ENCODE measurements at places on chromosomes 7 and 10.

- DNase-seq = no peak
These were observed 2.6 kb downstream of the ABI1 start for GRCh38 chr10:26857991-26858706.

GRCh38 chr7:113431406-113431805 is 313.1 kb upstream of the SMIM30 start:
- DNase-seq = no peak

- DNase-seq = no peak
These were observed 51.4 kb upstream of the NPS start for GRCh38 chr10:127497685-127498084.

GRCh38 chr7:123472327-123472726 is 62.1 kb downstream of the IQUB start:
- DNase-seq = no peak

DNA sequence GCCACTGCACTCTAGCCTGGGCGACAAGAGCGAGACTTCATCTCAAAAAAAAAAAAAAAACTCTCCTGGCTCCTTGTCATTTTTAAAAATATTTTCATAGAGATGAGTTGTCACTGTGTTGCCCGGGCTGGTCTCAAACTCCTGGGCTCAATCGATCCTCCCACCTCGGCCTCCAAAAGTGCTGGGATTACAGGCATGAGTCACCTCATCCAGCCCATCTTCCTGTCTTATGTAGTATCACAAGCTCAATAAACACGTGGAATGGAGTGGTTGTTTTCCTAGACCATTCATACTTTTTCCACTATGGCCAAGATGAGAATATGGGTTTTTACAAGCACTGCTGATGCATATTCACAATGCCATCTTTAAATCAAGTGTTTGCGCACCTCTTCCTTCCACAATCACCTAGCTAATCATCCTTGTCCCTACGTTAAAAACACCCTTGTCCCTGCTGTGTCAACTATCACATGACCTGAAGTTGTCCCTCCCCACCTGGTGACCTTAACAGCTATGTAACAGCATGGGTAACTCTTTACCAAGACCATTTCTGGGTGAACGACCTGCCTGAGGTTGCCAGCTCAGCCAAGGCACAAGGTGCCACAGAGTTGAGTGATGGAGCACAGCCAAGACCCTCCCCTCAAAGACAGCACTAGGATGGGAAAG is 21.3 kb downstream of the DLG5 start:
- no peak for DNase-seq

GRCh38 chr7:94059746-94060145 is 55.6 kb upstream of the BET1 start:
- DNase-seq = no peak

- no peak for DNase-seq
These were observed 5.5 kb downstream of the ZNF775 start for GRCh38 chr7:150384406-150385301.

DNA sequence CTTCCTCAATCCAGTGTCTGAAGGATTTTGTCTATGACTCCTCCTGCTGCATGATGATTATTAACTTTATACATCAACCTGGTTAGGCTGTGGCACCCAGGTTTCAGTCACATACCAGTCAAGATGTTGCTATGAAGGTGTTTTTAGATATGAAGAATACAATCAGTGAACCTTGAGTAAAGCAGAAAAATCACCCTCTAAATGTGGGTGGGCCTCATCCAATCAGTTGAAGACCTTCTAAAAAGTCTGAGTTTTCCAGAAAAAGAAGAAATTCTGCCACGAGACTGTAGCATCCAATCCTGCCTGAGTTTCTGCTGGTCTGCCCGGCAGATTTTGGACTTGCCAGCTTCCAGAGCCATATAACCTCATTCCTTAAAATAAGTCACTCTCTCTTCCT is 126.1 kb upstream of the FRMD4A start:
- no peak for DNase-seq

- no peak for DNase-seq
These were observed 46.2 kb downstream of the CPVL start for GRCh38 chr7:29099896-29100847.

GRCh38 chr7:2110610-2111396 is 121.9 kb downstream of the MAD1L1 start:
- no peak for DNase-seq

DNA sequence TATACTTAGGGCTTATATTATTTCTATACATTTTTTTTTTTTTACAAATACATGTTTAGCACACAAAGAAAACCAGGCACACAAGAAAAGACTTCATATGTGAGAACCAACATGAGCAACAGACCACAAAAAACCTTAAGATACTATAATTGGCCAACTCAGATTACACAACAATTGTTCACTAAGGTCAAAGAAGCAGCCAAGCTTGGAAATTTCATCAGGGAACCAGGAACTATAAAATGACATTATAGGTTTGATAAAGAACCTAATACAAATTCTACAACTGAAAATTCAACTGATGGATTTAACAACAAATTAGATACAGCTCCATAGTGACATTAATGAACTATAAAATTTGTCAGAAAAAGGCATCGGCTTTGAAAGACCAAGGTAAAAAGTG is 4.4 kb upstream of the LUC7L2 start:
- no peak for DNase-seq

- no peak for DNase-seq
These were observed 2.9 kb upstream of the TRIM8 start for GRCh38 chr10:102641402-102641801.

DNA sequence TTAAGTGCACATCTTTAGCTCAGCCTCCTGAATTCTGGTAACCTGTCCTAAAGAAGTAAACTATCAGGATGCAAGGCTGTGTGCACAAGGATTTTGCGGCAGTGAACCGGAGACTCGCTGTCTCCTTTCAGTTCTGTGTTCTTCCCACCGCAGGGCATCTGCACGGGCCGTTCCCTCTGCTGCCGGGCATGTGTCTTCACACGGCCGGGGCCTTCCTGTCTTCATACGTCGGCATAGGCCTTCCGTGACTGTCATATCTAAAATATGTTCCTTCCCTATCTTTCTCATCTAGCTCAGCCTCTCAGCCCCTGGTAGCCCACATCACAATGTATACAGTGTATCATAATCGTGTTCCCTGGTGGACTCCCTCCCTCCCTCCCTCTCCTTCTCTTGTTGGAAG is 16.4 kb downstream of the PALD1 start:
- DNase-seq = no peak

GRCh38 chr7:77416621-77417371 is 647 bp upstream of the GSAP start:
- no peak for DNase-seq

DNA sequence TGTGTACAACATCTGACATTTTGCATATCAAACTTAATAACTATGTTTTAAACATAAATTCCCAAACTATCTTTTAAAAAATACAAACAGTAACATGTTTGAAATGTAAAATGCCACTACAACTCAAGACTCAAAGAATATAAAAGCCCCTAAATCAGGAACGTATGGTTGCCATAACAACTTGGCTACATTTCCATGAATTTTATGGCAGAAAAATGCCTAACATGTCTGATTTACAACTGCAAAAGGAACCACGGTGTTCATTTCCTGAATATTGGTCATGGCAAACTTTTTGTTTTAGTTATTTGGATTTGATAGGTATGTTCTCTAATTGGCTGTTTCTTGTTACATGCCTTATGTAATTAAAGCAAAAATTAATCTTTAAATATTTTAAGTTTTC is 2.0 kb downstream of the SOSTDC1 start:
- DNase-seq = no peak

GRCh38 chr7:229184-229964 is 37.0 kb downstream of the FAM20C start:
- no peak for DNase-seq

GRCh38 chr7:134710511-134710853 is 63.8 kb downstream of the BPGM start:
- no peak for DNase-seq

DNA sequence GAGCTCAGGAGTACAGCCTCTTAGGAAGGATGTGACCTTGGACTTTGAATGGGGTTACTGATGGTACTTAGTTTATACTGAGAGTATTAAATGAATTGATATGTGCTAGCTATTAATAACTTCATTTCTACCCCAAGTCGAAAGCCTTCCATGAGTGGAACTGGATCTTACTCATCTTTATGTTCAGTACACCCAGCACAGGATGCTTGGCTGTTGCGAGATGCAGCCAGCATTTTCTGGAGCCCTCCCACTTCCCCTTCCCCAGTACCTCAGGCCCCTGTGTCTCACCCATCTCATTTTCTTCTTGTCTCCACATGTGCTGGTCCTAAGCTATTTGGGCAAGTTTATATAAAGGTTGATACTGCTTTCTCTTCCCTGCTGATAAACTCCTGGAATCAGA is 7.2 kb downstream of the UPP1 start:
- DNase-seq = no peak

DNA sequence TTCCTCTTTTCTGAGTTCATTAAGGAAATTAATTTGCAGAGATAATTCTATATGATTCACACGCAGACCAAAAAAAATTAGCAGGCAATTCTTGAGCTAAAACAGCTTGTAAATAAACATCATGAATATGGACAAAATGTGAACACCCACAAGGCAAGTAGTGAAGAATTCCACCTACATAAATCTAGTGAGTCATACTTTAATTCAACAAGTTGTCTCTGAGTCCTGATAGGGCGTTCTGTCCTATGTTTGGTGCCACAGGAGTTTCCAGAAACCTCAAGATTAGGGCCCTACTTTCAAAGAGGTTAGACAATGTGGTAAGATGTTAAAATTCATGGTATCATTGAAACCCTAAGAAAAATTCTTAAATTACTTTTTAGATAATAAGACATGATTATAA is 122.3 kb downstream of the SGMS1 start:
- no peak for DNase-seq

- DNase-seq = no peak
These were observed 34.0 kb downstream of the MAD1L1 start for GRCh38 chr7:2198760-2199159.

DNA sequence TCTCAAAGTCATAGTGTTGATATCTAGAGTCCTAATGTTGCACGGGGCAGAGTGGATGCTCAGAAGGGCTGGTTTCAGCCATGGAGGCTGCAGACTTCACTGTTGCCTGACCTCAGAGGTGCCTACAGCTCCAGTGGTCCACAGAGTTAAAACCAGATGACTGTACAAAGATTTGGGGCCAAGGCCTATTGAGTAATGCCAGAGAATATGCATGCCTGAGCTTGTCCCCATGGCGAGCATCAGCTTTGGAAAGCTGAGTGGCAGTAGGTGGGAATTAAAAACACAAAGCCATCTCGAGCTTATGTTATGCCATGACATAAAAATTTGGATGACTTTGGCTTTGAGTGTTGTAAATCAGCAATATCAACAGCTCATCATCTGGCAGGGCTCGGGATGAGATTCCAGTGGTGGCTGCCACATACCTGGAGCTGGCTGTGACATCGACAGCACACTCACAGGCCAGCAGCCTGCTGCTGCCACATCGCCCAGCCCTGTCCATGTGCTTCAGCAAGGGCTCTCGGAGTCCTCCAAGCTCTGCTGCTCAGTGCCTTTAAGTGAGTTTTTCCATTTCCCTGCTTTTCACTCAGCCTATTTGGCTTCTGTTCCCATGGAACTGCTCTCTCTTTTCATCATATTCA is 379.6 kb downstream of the TNS3 start:
- no peak for DNase-seq

DNA sequence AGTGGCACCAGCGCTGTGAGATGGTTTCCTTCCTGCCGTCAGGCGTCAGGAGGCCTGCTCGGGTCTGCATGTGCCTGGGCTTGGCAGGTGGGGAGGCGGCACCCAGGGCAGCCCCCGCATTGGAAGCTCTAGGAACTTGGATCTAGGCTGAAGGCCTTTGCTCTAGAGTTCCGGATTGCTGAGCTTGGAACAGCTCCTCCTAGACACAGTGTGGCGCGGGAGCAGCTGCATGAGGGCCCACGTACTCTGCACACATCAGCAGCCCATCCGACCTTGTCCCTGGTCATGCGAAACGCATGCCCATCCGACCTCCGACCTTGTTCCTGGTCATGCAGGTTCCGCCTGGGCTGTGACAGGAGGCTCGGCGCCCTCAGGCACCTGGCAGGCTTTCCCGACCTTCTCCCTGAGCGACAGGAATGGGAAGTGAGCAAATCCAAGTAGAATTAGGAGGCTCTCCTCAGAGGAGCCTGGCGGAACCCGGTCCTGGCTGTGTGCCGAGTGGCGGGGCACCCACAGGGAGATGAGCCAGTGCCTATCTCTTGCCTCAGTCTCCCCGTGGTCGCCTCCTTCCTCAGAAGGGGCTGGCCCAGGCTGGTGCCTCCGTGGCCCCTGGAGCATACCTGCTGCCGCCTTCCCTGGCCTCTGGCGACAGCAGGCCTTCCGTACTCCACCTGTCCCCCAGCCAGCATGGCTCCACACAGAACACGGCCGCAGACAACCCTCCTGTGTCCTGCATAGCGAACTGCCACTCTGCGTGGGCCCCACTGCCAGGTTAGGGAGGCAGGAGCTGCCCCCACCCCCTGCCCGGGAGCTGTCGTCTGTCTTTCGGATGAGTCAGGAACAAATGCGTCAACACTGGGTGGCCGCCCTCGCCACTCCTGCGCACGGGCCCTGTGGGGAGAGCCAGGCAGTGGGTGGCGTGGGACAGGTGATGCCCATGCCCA is 12.0 kb downstream of the GET4 start:
- DNase-seq = no peak

DNA sequence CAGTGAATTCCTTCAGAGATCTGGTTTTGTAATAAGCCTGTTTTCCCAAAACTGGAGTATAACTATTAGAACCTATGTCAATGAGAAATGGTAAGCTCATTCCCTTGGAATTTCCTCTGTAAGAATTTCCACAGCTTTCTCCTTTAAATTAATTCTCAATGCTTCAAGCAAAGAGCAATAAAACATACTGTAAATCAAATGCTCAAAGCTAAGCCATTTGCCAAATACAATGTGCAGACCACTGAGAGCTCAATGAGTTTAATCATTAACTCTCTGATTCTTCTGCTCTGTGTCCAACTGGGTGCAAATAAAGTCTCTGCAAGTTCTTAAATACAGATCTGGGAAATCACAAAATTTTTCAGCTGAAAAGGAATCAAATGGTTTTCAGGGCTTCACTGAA is 227.6 kb upstream of the IMMP2L start:
- DNase-seq = no peak

- DNase-seq = no peak
These were observed 157.3 kb upstream of the YAE1 start for GRCh38 chr7:39408906-39409305.

DNA sequence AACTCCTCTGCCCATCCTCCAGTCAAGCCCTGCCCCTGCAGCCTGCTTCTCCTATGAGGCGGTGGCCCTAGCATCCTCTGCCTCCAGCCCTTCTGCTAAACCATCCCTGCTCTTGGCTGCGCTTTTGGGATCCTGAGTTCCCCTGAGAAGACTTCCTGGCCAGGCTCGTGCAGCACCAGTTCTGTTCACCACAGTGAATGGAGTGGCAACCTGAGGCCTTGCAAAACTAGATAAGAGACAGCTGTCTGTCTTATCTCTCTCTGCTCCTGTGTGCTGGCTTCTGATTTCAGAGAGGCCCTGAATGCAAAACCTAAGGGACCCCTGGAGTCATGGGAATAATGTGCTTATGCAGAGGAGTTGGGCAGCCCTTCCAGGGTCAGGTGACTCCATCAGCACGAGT is 119.2 kb downstream of the TMEM178B start:
- no peak for DNase-seq

DNA sequence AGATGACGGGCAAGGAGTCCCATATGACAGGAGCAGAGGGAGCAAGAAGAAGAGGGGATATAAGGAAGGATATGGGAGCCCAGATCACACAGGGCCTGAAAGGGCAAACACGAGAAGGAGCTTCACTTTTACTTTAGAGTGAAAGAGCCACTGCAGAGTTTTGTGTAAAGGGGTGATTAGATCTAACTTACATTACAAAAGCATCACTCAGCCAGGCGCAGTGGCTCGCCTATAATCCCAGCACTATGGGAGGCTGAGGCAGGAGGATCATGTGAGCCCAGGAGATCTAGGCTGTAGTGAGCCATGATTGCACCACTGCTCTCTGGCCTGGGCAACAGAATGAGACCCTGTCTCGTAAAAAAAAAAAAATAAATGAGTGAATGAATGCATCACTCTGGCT is 91.1 kb downstream of the MPP7 start:
- DNase-seq = no peak
